SW480 (cell line): ENCODE measurements at places on chromosomes 6 and 20.

DNA sequence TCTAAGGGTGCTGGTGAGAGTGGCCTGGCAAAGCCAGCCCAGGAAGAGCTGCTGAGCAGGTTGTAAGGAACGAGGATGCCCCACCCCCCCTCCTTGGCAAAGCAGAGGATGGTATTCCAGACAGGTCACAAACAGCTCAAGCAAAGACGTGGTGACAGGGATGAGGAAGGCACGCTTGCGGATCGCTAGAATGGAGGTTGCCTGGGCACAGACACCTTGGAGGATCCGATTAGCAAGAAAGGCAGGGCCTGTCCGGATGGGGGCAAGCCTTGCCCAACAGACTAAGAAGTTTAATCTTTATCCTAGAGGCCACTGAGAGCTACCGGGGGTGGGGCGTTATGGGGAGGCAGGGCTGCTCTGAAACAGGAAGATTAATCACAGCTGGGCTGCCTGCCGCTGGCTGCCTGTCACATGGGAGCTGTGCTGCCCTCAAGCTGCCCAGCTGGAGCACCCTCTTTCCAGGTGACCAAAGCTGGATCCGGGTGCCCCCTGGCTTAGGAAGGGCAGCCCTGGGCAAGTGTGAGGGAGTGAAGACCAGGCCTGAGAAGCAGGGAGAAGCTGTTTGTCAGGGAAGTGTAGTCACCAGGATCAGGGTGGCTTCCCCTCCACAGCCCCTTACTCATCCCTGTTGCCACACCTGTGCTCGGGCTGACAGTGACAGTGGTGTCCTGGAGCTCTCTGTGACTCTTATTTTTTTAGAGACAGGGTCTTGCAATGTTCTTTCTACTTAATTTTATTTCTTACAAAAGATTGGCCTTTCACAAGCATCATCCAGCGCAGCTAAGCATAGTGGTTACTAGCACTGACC lies 9.1 kb upstream of the MAPK13 start:
- DNase-seq, result no peak

GRCh38 chr6:29183594-29183993 lies 12.9 kb downstream of the OR2J2 start:
- DNase-seq, result no peak

DNA sequence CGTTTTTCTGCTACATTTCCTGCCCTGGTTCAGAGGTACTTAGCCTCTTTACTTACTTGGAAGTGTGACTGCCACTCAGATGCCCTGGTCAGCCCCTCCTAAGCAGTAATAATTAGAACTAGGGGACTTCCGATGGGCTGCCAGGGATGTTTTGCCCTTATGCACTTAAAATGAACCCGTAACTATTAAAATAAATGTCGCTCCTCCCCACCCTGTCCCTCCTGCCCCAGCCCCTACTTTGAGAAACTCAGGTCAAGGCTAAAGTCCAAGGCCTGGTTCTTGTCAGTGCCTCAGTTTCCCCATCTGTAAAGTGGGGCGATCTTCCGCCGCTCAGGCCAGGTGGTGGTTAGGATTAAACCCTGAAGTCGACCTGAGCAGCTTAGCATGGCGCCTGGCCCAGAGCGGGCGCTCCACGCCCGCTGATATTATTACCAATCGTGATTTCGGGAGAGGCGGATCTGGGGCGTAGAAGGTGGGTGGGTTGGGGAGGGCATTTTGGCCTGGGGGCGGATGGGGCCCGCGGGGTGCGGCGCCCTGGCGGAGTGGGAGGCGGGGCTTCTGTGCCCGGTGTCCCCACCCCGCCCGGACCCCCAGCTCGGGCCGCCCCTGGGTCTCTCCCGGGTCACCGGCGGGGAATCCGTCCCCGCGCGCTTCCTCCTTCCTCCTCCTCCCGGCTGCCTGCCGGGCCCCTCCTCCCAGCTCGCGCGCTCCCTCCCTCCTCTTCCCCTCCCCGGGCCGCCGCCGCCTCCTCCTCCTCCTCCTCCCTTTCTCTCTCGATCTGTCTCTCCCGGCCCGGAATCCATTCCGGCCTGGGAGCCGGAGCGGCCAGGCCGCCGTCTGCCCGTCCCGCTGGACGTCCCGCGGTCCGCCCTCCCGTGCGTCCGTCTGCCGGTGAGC lies at the start of gene SRC:
SRC (plus strand) TSS at position 802 of the 897 bp plus-strand sequence. CDS start 38,014 bp downstream, outside the sequence.
- DNase-seq, result peak; percentile 74

DNA sequence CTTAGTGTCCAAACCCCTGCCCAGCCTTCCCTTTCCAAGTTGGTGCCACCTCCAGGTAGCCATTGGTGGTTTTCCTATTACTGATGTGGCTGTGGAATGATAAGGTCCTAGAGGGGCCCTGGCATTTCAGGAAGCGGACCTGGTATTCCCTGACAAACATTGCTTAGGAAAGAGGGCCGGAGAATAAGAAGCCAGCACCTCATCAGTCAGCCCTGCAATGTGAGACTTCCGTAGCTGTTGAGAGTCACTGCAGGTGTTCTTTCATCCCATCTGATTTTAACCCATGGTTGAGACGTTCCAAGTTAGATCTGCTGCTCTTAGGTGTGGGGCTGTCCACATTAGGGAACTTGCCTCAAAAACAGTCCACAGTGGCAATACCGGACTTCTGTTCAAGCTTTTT lies 14.8 kb upstream of the NPEPL1 start:
- DNase-seq, result no peak

- DNase-seq, result no peak
Observed at GRCh38 chr6:144477856-144478255, 192.7 kb downstream of the UTRN start.

GRCh38 chr6:36720251-36721141 lies 22.9 kb downstream of the RAB44 start:
- DNase-seq, result no peak
